ENCODE measurements at places on chromosomes 5 and 9.

GRCh38 chr5:150573867-150574817, 66.2 kb downstream of the NDST1 start:
- DNase-seq, result no peak

GRCh38 chr9:120431268-120431667, 148.7 kb downstream of the CDK5RAP2 start:
- no peak for DNase-seq

DNA sequence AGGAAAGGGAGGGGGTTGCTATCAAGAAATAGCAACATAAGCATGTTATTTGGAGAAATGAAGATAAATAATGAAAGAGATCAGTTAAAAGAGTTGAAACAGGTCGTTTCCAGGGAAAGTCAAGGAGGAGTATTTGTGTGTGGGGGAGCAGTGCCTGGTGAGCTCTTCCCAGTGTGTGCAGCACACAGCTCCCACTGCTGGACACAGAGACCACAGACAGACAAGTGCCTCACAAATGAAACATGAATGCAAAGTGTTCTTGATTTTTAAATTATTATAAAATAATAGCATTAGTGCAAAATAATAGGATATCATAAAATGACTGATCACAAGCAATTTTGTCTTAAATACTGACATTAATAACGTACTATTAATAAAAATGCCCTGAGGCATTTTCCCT, 40.8 kb downstream of the LIFR start:
- DNase-seq, result no peak

DNA sequence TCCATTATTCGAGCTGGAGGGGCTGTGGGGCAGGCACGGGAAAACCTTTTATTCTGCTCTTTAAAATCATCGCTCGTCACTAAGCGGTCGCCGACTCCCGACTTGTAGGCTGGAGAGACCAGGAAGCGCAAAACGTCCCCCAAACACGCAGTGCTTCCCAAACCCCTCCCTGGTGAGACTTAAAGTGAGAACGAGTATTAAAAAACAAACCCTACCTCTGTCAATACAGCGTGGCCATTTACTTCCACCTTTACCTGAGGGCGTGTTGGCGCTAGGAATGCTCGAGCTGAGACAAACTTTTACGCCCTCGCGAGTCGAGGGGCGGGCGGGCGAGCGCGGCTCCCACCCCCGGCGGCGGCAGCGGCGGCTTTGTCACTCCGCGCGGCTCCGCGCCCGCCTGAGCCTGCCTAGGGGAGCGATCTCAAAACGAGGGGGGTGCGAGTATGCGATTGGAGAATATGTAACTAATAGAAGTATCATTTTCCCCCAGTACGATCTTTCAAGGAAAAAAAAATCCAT, at the start of gene NR2F1-AS1:
TSS of gene NR2F1-AS1 (minus strand) at position 293 of the 519 bp plus-strand sequence.
- DNase-seq, result no peak

All from right hindlimb (tissue), 1 donor.